NCI-H524 (cell line): ENCODE measurements at places on chromosomes 11 and 22.

- no peak for DNase-seq
Observed at GRCh38 chr11:128151338-128151737, 436.0 kb downstream of the ETS1 start.

DNA sequence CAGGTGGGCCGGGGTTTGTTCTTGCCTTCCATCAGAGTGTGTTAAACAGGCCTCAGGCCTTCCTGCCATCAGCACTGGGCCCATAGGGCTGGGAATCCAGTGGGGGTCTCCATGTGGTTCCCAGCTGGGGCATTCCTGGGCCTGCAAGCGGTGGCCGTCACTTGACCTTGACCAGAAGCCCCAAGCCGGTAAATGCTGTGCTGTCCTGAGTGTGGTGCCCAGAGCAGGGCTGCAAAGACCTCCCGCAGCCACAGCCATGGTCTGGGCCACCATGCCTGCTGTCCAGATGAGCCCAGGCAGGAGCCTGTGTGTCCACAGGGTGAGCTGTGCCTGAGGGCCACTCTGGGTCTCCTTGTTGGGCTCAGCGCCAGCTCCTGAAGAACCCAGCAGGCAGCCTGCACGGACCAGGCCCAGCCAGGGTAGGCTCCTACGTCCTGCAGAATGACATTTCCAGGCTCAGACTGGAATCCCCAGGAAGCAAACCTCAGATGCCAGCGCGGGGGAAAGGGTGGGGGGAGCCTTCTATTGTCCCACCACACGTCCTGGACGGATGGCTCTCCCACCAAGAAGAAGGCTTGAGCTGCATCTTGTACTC, 117.3 kb downstream of the KCNQ1OT1 start:
- no peak for DNase-seq

- DNase-seq: no peak
Observed at GRCh38 chr11:88739524-88739923, 326.3 kb downstream of the GRM5 start.

DNA sequence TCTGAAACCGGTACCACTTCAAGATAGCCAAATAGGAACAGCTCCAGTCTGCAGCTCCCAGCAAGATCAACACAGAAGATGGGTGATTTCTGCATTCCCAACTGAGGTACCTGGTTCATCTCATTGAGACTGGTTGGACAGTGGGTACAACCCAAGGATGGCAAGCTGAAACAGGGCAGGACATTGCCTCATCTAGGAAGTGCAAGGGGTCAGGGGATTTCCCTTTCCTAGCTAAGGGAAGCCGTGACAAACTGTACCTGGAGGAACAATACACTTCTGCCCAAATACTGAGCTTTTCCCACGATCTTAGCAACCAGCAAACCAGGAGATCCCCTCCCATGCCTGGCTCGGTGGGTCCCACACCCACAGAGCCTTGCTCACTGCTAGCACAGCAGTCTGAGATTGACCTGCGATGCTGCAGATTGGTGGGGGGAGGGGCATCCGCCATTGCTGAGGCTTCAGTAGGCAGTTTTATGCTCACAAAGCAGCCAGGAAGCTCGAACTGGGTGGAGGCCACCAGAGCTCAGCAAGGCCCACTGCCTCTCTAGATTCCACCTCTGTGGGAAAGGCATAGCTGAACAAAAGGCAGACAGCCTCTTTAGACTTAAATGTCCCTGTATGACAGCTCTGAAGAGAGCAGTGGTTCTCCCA, 59.9 kb upstream of the C11orf58 start:
- DNase-seq: no peak

- DNase-seq: no peak
Observed at GRCh38 chr11:114678125-114679036, at the start of gene NXPE2. NXPE2 (plus strand) TSS chr11:114678527; CDS start chr11:114678576, 49 bp downstream.

- no peak for DNase-seq
Observed at GRCh38 chr22:24437741-24438328, 10.4 kb downstream of the ADORA2A start.

DNA sequence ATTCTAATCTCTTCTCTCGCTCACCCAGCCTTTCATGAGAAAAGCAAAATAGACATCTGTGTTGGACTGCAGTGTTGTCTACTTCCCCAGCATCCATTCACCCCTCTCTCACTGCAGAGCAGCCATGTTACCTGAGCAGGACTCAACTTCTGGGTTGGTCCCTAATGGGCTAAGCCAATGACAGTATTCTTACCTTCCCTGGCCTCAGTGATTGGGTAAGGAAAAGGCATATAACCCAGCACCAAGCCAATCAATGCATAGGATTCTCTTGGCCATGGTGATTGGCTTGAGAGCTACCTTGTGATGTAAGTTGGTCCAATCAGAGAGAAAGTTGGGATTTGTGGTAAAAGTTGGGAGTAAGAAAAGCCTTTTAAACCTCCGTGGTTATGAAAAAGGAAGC, 99.8 kb upstream of the NECTIN1 start:
- DNase-seq: no peak

GRCh38 chr22:41910050-41911000, 4.5 kb downstream of the SHISA8 start:
- no peak for DNase-seq

- DNase-seq: no peak
Observed at GRCh38 chr11:110971140-110971539, 258.9 kb upstream of the ARHGAP20 start.

GRCh38 chr11:27041141-27041899, 705 bp downstream of the BBOX1 start:
- DNase-seq: peak; percentile 10

- no peak for DNase-seq
Observed at GRCh38 chr22:32714458-32715430, 86.8 kb upstream of the TIMP3 start.

DNA sequence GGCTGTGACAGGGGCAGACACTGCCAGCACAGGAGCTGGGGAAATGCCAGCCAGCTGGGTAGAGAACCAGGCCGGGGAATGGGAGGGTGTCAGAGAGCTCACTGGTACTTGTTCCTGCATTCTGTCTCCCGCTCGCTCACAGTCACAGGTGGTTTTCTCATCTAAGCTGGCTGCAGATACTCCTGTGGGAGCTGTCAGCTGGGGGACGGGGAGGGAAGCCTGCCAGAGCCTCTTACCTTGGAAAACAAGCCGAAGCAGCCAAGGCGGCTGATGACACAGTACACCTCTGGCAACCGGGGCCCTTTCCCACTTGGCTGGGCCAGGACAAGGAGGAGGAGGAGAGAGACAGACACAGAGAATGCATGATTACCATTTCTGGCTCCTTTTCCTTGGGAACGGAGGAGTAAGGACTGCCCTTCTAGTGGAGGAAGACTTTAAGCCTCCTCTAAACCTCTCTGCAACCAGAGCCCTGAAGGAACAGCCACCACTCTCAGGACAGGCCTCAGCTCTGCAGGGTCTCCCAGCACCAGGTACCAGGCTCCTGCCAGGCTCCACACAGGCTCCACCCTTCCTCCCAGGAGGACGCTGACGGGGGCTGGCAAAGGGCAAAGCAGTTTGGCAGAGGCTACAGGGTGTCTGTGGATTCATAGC, 25.1 kb downstream of the RPL27A start:
- DNase-seq: no peak

DNA sequence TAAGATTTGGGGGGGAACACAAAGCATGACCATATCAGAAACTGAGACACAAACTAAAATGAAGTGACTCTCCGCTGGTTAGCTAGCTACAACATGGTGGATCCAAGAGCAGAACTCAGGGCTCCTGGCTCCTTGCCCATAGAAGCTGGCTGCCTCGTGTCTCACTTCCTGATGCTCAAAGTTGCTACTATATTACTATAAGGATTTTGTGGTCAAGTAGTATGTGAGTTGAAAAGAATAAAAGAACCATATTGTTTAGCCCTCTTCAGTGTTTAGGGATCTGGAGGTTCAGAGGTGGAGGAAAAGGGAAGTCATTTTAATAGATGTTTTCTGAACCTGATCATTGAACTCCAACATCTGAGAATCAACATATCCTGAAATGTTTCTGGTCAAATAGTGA, 16.9 kb upstream of the SIK2 start:
- no peak for DNase-seq

DNA sequence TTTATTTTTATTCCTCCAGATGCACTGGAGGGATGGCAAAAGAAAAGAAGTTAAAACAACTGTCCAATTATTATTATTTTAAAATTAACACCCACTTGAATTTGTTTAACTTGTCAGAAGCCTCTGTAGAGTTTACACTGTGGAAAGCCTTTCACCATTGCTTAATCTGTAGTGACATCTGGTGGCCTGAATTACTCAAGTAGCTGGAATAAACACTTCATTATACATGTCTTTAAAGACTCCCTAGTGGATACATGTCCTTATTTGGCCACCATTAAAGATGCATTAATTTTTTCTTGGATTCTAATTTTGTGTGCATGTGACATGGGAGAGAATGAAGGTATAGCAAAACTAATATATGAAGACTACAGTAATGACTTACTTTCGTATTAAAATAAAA, 1496.5 kb downstream of the FAM181B start:
- DNase-seq: peak; percentile 80

DNA sequence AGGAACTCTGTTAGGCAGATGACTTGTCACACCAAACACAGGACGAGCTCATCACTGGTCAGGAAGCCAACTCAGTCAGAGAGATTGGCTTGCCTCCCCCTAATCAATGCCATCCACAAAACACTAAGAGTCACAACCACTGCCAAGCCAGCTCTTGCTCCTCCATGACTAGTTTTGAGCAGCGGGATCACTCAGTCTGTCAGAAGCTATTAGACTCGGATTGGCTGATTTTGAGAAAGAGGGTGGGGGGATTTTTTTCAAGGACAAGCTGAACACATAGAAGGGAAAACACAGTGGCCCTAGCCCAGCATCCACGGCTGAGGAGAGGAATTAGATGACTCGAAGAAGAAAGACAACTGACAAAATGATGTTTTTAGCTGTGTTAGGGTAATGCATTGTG, 55.9 kb downstream of the SEZ6L start:
- no peak for DNase-seq

- DNase-seq: no peak
Observed at GRCh38 chr11:32072872-32073643, 17.8 kb upstream of the RCN1 start.

DNA sequence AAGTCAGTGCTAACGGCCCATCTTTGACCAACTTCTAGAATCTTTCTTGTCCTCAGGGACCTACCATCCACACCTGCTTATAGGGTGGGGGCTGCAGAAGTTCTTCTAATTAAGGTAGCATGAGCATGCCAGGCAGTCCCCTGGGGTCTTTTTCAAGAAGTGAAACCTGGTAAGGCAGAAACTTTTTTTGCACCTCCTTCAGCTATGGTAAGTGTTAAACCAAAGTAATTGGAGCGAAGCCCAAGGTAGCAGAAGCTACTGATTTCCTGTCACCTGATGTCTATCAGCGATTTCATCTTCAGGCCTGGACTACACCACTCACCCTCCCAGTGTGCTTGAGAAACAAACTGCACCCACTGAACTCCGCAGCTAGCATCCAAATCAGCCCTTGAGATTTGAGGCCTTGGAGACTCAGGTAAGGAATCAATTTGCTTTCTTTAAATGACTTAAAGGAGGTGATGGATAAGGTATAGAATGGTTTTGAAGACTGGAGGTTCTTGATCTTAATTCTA, at the start of gene MS4A1:
TSS of gene MS4A1 (plus strand) at position 317 of the 512 bp plus-strand sequence. CDS start 6,528 bp downstream, outside the sequence.
- DNase-seq: no peak

DNA sequence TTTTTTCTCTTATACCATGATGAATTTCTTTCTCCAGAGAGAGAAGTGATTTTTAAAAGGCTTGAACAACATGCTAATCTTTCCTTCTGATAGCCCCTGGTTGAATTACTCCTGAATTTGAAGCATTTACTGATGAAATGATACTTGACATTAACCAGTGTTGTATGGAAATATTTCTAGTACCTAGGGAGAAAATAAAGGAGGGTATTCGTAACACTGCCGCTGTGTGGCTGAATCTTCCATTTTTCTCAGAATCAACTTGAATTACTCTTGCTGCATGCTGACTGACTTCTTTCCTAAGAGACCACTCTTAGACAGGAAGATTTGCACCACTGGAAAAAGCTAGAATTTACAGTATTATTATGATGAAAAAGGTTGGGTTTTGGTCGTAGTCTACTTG, 118.3 kb downstream of the FAT3 start:
- DNase-seq: no peak

DNA sequence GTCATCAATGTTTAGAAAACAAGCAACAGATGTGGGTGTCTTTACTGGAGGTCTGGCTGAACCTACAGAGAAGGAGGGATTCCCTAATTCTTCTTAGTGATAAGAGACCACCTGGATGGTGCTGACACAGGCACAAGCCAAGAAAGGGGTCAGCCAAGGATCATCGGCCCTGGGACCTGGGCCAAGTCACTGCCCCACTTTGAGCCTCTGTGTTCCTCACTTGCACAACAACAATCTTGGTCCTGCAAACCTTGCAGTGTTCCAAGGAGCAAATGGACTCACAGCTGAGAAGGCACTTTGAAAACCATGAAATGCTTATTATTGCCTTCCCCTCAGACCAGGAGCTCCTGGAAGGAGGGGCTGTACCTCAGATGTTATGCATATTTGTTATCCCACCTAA, 7.0 kb upstream of the KCNE3 start:
- DNase-seq: no peak

- DNase-seq: peak; percentile 6
Observed at GRCh38 chr11:100709233-100709957, 22.3 kb downstream of the ARHGAP42 start.

- DNase-seq: no peak
Observed at GRCh38 chr11:17188675-17189074, 19.1 kb downstream of the PIK3C2A start.

GRCh38 chr11:87039371-87039770, 1.6 kb downstream of the TMEM135 start:
- DNase-seq: no peak

- no peak for DNase-seq
Observed at GRCh38 chr11:68845351-68846002, 3.8 kb upstream of the CPT1A start.

- no peak for DNase-seq
Observed at GRCh38 chr11:106197438-106197837, 120.0 kb downstream of the AASDHPPT start.
